ENCODE measurements at places on chromosomes 6 and 20.

GRCh38 chr6:130211691-130212090 lies 11.1 kb downstream of the SAMD3 start:
- DNase-seq, result no peak

GRCh38 chr20:54118220-54119001 lies 48.0 kb upstream of the BCAS1 start:
- no peak for DNase-seq

- no peak for DNase-seq
Measured at GRCh38 chr20:10636326-10636818, 37.4 kb downstream of the JAG1 start.

- no peak for DNase-seq
Measured at GRCh38 chr20:54624706-54625390, 149.5 kb downstream of the DOK5 start.

DNA sequence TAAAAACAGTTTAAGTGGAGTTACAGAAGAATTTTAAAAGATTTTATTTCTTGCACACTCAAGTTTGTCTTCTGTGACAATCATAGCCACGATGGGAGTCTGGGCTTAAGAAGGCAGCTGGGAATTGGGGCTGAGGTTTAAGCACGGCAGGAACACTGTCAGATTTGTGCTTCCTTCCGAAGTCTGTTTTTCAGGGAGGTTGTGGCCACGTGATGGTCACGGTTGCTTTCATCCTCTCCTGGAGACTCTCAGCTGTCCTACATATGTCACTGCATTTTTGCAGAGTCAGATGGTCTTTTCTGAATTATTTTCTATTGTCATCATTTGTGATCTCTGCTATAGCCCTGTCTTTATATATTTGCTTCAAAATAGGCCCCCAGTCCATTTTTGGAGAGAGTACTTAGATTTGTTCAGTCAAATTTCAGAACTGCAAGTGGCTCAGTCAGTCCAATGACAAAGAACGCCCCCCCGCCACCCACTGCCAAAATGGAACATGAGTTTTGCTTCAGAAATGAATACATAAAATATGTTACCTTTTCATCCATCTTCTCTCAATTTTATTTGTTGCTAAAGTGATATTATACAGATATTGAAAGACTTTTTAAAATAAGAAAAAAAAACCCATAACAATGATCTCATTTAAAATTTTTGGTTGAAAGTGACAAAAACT lies 111.8 kb upstream of the ZFP64 start:
- DNase-seq, result no peak

- no peak for DNase-seq
Measured at GRCh38 chr6:9978480-9978879, 436.4 kb downstream of the TFAP2A start.

Measured in NCI-H226 (cell line).